ENCODE measurements at places on chromosomes 1 and 21.

DNA sequence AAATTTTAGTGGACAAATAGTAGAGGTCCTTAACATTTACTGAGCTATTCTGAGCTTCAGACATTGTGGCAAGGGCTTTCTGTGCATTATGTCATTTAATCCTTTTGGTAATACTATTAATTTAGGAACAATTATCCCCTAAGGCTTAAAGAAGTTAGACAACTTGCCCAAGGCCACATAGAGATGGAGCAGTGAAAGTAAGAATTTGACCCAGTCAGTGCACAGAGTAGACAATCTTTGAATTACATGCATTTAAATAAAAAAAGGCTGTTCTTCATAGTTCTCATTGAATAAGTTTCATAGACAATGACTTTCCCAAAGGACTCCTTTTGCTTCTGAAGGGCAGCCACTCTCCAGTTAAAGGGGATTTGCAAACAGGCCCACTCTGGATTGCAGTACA is 142.7 kb downstream of the RUNX1 start:
- DNase-seq, result no peak

DNA sequence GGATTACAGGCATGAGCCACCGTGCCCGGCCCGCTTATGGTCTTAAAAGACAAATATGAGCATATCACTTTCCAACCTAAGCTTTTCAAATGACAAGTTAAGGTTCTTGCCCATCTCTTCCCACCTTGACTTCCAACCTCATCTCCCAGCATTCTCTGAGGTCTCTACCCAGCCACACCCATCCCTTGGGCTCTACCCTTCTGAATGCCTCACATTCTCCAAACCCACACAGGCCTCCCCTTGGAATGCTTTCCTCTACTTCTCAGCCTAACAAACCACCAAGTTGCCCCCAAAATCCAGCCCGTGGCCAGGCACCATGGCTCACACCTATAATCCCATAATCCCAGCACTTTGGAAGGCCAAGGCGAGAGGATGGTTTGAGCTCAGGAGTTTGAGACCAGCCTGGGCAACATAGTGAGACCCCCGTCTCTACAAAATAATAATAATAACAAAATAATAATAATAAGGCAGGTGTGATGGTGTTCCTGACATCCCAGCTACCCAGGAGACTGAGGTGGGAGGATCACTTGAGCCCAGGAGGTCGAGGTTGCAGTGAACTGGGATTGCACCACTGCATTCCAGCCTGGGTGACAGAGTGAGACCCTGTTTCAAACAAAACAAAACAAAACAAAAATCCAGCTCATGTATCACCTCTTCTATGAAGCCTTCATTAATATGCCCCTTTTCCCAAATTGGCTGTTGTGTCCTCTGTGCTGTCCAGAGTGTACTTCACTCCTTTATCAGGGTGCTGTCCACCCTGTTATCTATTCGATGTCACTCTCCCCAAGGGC is 11.2 kb downstream of the DCST2 start:
- DNase-seq, result no peak

GRCh38 chr1:84635429-84635828 is 54.8 kb downstream of the SSX2IP start:
- no peak for DNase-seq

GRCh38 chr1:13808729-13809131 is 108.7 kb downstream of the PRDM2 start:
- no peak for DNase-seq

GRCh38 chr1:113197719-113198330 is 124.8 kb downstream of the LRIG2 start:
- DNase-seq, result no peak

DNA sequence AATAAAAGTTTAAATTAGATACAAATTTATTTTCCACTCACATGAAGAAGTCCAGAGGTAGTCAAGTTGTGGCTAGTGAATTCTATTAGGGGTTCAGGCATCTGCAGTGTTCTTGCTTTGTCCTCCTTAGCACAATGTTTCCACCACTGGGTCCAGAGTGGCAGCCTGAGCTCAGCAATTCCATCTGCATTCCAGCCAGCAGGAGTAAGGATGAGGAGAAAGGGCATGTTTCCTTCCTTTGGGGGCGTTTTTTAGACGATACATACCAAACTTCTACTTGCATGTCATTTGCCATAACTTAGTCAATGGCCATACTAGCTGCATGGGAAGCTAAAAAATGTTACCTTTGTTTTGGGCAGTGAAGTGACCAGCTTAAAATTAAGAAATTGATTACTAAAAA is 98.5 kb upstream of the VANGL1 start:
- no peak for DNase-seq

- DNase-seq, result no peak
Observed at GRCh38 chr21:17343055-17343454, 169.8 kb upstream of the CXADR start.

DNA sequence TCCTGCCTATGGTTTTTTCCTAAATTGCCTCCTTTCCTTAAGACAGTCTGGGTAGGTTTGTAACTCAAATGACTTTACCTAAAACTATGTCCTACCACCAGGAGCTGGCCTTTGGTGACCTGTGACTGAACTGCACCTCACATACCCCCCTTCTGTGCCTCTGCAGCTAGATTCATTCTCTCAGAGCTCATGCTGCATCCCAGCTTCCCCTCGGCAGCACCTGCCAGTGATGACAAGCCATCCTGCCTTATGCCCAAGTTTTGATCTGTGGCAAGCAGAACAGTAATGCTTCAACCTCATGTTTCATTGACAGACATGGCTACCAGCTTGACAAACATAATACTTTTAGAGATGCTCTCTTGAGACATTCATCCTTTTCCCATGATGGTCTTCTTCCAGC is 141.9 kb downstream of the TSEN15 start:
- no peak for DNase-seq

GRCh38 chr1:55170426-55170825 is 44.7 kb downstream of the USP24 start:
- no peak for DNase-seq

DNA sequence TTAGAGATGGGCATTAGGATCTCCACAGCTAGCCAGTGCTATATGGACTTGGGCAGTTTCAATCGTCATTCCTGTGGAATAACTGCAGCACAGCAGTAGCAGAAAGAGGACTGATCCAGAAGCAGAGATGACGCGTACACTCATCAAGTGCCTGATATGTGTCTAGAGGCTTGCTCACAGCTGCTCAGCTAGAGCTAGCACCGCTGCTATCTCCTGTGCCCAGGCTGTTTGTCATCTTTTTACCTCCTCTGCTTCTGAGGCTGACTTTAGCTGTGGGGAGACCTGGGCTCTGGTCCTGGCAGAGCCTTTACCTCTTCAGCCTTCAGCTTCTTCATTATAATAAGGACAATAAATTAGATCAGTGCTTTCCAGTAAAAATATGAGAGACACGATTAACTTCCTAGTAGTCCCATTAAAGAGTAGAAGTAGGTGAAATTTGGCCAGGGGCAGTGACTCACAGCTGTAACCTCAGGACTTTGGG is 5.3 kb downstream of the TENT5C start:
- DNase-seq, result no peak

GRCh38 chr21:34890724-34891612 is 158.1 kb downstream of the RUNX1 start:
- peak; percentile 61 for DNase-seq

GRCh38 chr1:168921629-168922028 is 184.9 kb upstream of the ATP1B1 start:
- DNase-seq, result no peak

DNA sequence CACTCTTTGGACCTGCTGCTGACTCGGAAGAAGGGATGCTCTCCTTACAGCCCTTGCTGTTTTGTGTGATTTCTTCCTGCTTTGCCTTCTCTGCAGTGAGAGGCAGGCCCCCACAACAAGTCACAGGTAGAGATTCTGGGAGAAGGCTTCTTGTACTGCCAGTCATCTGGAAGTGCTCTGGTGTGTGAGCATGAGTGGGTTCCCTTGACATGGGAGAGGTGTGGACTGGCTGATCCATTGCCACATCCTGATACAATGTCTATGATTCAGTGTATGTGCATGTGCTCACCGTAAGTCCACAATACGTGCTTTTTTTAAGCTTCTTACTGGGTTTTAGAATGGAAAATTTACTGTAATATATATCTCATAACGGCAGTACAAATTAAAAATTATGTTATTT is 46.0 kb upstream of the PLA2G4A start:
- no peak for DNase-seq

- no peak for DNase-seq
Observed at GRCh38 chr1:155909894-155910293, 1.3 kb downstream of the RIT1 start.
